ENCODE measurements at places on chromosomes 1 and 21.

- DNase-seq = no peak
Measured at GRCh38 chr1:81999364-81999763, 198.6 kb downstream of the ADGRL2 start.

DNA sequence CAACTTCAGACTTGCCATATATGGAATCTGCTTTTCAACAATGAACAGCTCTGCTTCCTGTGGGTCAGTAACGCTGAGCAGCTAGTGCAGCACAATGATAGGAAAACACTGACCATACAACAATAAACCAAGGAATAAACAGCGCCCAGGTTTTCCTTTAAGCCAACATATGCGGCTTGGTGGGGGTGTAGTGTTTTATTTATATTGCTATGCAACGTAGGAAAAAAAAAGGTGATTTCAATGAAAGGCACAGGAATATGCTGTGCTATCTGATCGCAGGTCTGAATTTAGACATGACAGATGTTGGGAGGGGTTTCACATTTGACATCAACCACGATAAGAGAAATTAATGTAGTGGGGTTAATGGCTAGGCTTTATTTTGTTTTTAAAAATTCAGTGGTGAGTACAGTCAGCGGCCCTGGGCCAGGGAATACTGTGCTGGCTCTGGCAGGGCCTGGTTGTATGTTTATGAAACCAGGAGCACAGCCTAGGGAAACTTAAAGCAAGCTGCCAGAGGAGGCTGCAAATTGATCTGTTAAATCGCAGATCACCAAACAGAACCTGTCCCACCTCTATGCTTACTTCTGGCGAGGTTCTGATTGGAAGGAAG, 4.3 kb downstream of the TSPAN2 start:
- no peak for DNase-seq

GRCh38 chr1:26861286-26861701, 1.7 kb upstream of the SFN start:
- DNase-seq = peak; percentile 54

- DNase-seq = peak; percentile 61
Measured at GRCh38 chr1:196403803-196404690, 204.2 kb downstream of the KCNT2 start.

GRCh38 chr1:200075938-200076546, 48.5 kb downstream of the NR5A2 start:
- peak; percentile 67 for DNase-seq

Measured in HFFc6 (cell line).